ENCODE measurements at places on chromosomes 4 and X.

- no peak for DNase-seq
Observed at GRCh38 chr4:82773057-82773456, 25.5 kb downstream of the SCD5 start.

- no peak for DNase-seq
Observed at GRCh38 chr4:36332023-36332781, 50.8 kb downstream of the DTHD1 start.

GRCh38 chr4:66160606-66161005 lies 490.3 kb upstream of the EPHA5 start:
- DNase-seq: no peak

DNA sequence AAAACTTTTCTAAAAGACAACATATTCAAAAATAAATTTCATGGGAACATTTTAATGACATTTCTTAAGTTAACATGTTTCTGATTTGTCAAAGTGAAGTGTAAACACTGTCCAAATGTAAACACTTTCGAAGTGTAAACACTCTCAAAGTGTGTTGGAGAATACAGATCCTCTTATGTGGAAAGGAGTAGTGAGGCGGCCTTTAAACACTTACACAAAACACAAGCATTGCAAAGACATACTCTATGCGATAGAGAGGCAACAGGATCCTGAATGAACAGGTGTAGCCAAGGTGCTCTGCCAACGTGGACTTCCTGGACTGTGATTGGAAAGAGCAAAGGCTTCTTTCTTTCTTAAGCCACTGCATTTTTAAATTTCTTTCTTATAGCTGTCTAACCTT lies 62.7 kb upstream of the PGM2 start:
- no peak for DNase-seq

Measured in RKO (cell line).